ENCODE measurements at places on chromosomes 6 and 20.

- DNase-seq: no peak
Measured at GRCh38 chr6:24763578-24763977, 11.2 kb upstream of the GMNN start.

DNA sequence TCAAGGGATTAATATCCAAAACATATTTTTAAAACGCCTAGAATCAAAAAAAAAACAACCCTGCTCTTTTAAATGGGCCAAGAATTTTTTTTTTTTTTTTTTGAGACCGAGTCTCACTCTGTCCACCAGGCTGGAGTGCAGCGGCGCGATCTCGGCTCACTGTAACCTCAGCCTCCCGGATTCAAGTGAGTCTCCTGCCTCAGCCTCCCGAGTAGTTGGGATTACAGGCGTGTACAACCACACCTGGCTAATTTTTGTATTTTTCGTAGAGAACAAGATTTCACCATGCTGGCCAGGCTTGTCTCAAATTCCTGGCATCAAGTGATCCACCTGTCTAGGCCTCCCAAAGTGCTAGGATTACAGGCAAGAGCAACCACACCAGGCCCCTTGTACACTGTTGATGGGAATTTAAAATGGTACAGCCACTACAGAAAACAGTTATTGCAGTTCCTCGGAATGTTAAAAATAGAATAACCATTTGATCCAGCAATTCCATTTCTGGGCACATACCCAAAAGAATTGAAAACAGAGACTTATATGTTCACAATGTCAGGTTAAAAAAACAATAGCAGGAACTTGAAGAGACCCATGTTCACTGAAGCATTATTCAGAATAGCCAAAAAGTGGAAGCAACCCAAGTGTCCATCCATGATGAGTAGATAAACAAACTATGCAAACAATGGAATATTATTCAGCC lies 3.1 kb upstream of the MYL9 start:
- no peak for DNase-seq

GRCh38 chr20:52469128-52469527 lies 277.5 kb upstream of the ZFP64 start:
- no peak for DNase-seq

GRCh38 chr20:45944151-45944964 lies 9.9 kb downstream of the PCIF1 start:
- no peak for DNase-seq

DNA sequence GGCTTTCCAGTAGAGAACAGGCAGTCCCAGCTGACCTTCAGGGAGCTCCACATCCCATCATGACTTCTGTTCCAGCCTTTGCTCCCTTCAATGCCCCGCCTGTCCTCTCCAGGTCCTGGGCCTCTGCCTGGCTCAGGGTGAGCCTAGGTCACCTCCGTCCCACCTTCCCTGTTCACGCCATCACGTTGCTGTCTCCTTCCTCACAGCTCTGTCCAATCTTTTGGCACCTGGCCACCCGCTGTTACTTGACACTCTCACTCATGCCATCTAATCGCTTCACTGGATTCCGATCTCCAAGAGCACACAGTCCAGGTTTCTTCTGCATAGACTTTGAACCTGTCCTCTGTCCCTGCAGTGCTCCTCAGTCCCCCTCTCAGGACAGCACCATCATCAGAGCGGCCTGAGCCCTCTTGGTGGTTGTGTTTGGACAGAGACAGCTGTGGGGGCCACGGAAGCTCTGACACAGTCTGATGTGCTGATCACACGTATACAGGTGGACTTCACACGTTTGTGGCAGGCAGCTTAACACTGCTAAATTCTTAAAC lies 34.7 kb upstream of the TIAM2 start:
- no peak for DNase-seq

DNA sequence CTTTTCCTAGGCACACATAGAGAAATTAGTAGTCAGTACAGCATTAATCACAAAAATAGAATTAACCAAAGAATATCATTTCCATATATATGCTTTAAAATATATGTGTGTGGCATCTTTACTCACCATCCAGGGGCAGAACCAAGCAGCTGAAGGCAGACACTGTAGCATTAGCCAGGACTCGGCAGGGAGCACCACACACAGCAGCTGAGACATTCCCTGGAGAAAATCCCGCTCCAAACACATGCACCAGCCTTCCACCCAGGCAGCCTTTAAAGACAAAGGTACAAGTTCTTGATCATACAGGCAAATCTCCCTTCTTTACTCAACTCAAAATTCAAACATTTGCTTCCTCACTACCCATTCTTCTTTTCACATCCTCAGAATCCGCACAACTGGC lies 64.7 kb downstream of the PKHD1 start:
- DNase-seq: no peak

GRCh38 chr6:1390946-1391799 lies 1.8 kb downstream of the FOXF2 start:
- no peak for DNase-seq

GRCh38 chr6:29709188-29709587 lies 14.0 kb upstream of the HLA-F start:
- DNase-seq: no peak
